Activated CD4-positive, alpha-beta T cell treated with anti-CD3 and anti-CD28 coated beads, Interleukin-2, amount 50 U/mL, for 24 hours (primary cell): ENCODE measurements at places on chromosomes 3 and 15.

DNA sequence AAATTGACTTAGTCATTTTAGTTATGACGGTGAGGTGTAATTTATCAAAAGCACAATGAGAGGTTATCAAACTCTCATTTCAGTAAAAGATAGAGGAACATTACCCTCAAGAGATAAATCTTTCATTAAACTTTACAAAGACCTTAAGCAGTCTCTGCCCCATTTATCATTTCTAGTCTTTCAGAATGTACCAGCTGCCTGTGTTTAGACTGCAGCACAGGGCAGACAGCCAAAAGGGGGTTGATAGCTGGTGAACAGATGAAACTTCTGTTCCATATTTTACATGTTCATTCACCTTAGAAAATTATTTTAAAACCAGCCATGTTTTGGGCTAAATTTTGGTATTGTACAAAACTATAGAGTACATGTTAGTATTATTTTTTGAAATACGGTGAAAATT lies 514.6 kb upstream of the CNTN3 start:
- no peak for DNase-seq

- DNase-seq, result no peak
These were observed 791.6 kb downstream of the ROBO1 start for GRCh38 chr3:78976200-78976599.

GRCh38 chr3:107198581-107199181 lies 178.6 kb upstream of the CCDC54 start:
- no peak for DNase-seq

GRCh38 chr15:82569834-82570233 lies 29.6 kb upstream of the RPS17 start:
- no peak for DNase-seq

- no peak for DNase-seq
These were observed 47.9 kb downstream of the KLF13 start for GRCh38 chr15:31374489-31374888.

DNA sequence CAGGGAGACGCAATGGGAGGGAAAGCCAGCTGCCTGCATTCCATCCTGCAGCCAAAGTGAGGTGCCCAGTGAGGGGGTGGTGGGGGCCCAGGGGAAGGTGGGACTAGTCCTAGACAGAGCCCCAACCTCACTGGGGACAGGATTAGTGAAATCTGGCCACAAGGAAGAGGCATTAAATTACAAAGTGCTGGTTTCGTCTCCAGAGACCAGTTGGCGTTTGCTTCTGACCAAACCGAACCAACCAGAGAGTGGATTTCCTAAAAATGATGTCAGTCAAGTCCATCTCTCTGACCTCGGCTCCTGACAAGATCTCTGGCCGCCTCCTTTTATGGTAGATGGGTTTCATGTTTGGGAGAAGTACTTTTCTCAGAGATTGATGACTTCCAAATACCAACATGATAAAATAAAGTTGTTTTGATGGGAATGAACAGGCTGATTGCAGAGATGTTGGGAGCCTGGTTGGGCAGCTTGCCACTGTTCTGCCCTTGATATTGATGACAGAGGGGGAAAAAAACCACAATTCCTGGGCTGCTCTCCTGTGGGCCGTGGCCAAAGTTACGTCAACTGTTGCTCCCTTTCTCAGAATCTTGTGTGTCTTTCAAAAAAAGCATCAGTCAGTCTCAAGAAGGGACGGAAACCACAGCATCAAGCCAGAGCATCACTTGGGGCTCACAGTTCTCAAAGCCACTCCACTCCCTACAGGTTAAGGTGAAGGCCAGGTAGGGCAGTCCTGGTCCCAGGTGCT lies 24.6 kb downstream of the ITGA11 start:
- DNase-seq, result no peak

- DNase-seq, result no peak
These were observed 31.5 kb downstream of the NGRN start for GRCh38 chr15:90297021-90297420.

DNA sequence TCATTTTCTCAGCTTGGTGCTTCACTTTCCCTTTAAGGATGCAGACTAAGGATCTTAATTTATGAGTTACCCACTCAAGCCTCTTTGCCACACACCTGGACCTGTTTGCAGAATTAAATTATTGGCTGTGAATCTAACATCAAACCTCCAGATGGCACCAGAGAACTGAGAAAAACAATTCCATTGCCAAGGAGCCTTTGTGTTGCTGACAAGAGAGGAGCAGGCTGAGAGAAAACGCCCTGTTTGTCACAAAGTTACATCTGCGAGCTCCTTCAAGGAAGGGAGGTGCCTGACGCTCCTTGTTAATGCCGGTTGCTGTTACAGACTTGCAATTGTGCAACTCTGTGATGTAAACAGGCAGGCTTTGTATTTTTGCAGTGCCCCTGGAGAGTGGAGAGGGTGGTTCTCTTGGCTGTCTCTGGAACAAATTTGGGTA lies 36.3 kb upstream of the TMC3 start:
- no peak for DNase-seq

GRCh38 chr3:16407366-16407765 lies 106.1 kb downstream of the RFTN1 start:
- no peak for DNase-seq

- no peak for DNase-seq
These were observed 15.2 kb upstream of the PLXND1 start for GRCh38 chr3:129621626-129622225.

GRCh38 chr15:71639471-71639870 lies 170.9 kb upstream of the NR2E3 start:
- DNase-seq, result no peak

DNA sequence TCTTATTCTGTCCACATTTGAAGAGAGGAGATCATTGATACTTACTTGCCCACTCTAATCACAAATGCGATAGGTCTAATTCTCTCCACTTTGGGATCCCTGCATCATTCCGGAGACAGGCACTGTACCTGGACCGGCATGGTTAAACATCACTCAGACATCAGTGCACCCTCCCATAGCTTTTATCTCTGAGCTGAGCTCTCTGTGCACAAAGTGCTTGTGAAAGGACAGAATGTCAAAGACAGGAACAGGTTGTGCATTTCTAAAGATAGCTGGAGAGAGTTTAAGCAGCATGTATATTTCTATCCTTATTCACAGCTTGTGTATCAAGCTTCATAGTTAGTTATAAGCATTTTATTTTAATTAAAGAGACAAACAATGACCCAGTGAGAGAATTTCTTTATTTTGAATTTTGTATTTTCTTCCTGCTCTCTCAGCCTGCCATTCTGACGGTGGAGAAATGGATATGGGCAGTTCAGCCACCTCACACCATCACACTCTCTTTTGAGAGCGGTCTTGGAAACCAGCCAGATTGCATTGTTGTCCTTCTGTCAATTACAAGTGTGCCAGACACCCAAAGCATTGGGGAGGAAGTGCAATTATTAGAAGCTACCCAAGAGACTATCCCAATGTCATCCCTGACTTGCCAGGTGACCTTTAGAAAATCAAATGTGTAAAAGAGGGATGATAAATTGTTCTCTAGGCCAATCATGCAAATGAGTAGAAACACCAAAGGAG lies 65.2 kb upstream of the CHL1 start:
- DNase-seq, result no peak

DNA sequence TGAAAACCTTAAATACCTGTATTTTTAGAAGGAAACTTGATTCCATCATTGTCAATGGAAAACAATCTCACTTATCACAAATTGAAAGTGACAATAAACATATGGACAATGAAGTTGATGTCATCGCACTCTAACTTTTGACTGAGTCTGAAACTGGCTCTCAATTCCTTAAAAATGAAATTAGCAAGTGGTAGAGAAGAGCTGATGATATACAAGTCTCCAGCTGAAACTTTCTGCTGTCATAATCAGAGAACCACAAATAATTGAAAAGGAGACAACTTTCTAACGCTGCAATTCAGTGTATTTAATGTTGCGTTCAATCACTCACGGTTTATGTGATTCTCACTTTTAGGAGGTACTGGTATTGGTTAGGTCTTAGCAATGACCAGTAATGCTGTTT lies 37.5 kb downstream of the EPHB1 start:
- DNase-seq, result no peak

DNA sequence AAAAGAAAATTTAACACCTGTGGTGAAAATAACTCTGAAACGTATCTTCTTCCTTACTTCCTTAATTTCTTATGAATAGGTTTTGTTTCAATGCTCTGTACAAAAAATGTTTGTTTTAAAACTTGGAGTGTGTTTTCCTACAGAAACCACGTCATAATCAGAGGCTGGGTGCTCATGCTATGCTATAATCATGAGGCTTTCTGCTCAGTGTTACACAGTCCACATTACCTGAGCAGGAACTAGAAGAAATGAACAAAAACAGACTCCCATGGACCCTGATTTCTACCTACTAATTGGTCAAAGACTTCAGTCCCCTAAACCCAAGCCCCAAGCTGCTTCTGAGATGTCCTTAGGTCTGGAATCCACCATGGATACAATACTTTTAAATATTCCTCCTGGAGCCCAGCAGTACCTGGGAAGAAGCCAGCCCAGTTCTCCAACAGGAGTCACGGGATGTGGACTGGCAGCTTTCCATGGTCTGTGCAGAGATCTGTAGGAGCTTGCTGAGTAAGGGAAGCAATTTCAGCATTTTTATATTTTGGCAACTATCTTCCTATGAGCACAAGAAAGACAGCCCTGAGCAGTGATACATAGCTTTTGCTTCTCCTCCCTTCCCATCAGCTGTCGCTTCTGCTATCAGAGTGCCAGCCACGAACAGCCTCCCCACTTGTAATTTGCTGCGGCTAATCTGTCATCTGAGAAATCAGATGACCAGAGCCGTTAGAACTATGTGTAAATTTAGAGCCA lies 65.6 kb downstream of the WDR72 start:
- DNase-seq, result no peak

DNA sequence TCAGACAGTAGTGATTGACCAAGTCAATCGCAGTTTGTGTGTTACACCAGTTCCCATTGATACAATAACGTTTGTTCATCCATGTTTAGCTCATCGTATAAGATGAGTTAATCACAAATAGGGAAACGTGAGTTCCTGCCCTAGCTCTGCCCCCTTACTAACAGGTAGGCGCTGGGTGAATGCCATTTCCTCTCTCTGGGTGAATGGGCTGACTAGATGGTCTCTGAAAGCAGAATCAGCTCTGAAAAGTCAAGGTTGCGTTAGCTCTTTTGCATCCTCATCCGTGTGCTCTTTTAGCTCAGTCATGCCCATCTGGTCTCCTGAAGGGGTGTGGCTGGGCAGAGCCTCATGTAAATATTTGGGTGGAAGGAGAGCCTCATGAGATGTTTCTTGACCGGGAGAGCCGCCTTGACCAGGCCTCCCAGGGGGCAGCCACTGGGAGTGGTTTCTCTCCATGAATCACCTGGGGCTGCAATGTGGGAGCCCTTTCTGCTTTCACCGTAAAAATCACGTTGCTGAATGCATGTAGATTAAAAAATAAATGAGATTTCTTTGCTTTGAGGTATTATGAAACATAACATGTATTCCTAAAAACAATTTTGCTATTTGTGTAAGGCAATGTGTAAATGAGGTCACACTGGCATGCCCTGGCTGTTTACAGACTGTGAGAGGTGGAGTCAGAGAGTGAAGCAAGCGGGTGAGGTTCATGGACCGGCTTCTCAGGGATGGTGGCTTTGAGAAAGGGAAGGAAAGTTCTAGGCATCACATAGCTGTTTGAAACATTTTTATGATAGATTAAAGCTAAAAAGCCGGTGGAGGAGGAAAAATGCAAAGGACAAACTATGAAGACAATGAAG lies 108.4 kb upstream of the RASGRP1 start:
- DNase-seq, result no peak

DNA sequence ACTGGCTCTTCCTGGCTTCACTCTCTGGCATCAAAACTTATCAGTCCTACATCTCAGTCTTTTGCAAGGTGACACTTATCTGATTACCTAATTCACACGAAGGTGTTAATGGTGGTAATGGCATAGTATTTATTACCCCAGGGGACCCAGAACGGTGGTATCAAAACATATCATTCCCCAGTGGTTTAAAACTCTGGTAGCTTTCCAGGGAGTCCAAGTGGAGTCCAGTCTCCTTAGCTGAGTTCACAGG lies 41.3 kb downstream of the SMAD3 start:
- no peak for DNase-seq

DNA sequence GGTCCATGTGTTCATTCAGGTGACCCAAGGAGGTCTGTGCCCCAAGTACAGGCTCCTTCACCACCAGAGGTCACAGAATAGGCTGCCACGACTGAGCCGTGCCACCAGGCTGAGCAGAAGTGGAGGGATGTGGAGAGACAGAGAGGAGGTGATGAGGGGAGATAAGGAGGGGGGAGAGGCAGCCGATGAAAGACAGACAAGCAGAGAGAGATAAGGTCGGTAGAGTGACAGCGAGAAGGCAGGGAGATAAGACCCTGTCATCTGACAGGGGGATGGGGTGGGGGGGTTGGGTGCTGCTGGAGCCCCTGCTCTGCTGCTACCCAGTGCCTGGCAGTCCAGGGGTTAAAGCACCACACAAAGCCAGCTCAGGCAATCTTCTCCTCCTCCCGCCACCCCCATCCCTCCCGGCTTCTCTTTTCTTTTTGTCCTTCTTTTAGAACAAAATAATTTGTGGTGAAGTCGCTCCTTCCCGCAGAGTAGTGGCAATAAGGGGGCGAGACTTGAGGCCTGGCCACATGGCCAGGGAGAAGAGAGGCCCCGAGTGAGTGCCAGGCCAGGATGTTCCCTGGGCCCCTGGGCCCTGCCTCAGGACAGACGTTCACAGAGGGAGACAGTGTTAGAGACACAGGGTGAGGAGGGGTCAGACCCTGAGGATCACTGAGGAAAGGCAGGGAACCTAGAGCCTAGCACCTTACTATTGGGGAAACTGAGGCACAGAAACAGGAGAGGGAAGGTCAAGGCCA lies 67.9 kb downstream of the CACNA2D2 start:
- DNase-seq, result no peak

- DNase-seq, result no peak
These were observed 90.2 kb downstream of the ANP32A start for GRCh38 chr15:68730471-68730919.

GRCh38 chr3:129933471-129933870 lies 40.0 kb upstream of the TMCC1 start:
- DNase-seq, result no peak

GRCh38 chr15:78709263-78709882 lies 68.4 kb upstream of the CHRNB4 start:
- DNase-seq, result peak; percentile 53

- no peak for DNase-seq
These were observed 40.3 kb upstream of the SCN5A start for GRCh38 chr3:38689774-38690173.

DNA sequence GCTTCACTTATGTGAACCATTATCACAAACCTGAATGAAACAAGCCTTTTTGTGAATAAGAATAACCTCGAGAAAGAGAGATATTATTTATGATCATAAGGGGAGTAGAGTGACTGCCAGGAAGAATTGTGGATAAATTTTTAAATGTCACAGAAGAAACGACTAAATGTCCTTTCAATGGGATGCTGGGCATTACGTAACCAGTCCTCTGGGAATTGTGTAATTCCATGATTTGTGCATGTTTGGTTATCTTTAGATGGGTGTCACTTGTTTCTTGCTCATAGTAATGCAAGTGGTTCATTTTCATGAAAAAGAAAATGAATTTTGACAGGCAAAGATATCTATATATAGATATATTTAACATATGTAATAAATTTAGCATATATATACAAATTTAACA lies 379.5 kb upstream of the AGTR1 start:
- DNase-seq, result no peak

GRCh38 chr3:102180280-102180931 lies 254.4 kb upstream of the ZPLD1 start:
- DNase-seq, result no peak

GRCh38 chr15:100026041-100026440 lies 292.8 kb upstream of the LYSMD4 start:
- no peak for DNase-seq
